Activated CD4-positive, alpha-beta T cell treated with anti-CD3 and anti-CD28 coated beads for 24 hours (primary cell): ENCODE measurements at places on chromosomes 1 and 21.

- DNase-seq, result no peak
These were observed 11.3 kb downstream of the HIVEP3 start for GRCh38 chr1:41907446-41907845.

DNA sequence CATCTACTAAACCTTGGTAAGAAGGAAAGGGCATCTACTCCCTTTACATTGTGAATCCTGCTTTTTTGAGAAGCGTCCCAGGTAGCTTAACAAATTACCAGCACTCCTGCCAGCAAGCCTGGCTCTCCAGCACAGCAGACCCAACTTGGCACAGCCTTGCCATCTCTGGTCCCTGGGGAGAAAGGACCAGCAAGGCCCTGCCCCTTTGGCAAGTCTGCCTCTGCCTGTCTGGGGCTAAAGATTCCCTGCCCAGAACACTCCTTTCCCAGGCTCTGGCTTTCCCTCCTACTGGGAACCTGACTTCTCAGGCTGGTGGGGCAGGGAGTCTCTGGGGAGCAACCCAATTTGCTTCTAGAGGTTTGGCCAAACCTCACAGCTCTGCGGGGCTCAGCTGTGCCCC, 68.5 kb downstream of the ATP2B4 start:
- no peak for DNase-seq

DNA sequence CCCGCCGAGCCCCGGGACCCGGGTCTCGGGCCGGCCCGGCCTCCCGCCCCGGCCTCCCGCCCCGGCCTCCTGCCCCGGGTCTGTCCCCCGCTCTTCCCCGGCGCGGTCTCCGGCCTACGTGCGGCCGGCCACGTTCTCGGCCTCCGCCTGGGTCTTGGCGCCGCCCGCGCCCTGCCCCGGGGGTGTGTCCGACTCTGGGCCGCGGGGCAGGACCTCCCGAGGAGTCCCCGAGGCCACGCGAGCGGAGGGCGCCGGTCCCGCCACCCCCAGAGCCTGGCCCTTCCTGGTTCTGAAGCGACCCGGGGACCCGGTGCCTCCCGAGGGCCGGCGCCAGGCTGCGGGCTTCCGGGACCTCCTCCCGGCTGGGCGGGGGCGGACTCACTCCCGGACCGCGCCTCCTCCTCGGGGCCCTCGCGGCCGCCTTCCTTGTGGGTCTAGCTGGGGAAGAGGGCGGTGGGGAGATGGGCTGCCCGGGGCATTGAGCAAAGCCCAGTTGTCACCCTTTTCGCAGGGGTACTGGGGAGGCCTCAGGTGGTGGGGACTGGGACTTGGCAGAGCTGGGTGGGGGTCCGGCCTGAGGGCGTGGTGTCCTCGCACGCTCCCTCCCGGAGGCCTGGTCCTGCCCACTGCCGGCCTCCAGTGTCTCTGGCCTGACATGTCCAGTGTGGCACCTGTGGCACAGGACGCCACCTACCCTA, 558 bp downstream of the PFKL start:
- DNase-seq, result peak; percentile 64

- no peak for DNase-seq
These were observed 422.6 kb downstream of the NUF2 start for GRCh38 chr1:163744301-163744887.

DNA sequence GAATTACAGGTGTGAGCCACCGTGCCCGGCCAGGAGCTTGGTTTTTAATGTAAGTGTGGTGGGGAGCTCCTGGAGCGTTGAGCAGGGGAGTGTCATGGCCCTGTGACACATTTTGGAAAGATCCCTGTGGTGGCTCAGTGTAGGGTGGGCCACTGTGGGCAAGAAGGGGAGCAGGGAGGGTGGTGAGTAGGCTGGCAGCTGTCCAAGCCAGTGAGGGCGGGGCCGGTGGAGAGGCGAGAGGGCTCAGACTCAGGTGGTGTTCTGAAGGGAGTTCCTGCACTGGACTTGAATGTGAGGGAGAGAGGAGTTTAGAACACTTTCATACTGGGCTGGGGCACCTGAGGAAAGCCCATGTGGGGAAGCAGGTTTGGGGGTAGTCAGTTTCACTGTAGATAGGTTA, 3.1 kb upstream of the EVA1B start:
- DNase-seq, result no peak

DNA sequence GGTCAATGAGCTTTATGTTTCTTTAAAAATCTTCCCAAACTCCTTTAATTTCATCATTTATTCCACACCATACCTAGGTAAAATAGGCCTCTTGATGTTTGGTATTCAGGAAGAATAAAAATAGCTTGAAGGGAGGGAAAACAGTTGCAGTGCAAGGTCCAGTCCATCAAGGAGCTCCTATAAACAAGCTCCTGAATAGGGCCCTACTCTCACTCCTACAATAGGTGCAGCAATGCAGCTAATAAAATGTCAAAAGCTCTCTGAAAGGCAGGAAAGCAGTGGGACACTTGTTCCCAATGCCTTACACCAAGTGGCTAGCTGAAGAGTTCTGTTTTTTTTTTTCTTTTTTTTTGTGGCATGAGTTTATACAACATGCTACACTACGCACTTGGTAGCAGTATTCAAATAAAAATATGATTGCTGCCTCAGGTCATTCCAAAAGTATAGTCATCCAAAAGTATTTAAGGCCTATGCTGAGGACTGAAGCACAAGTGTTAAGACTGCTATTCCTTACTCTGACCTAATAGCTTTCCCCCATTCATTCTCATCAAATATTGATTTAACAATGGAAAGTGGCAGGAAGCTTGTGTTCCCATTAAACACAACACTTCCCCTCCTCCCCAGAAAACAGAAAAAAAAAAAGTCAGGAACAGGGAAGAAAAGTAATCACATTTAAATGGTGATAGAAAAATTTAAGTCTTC, 9.8 kb downstream of the TEX38 start:
- no peak for DNase-seq

DNA sequence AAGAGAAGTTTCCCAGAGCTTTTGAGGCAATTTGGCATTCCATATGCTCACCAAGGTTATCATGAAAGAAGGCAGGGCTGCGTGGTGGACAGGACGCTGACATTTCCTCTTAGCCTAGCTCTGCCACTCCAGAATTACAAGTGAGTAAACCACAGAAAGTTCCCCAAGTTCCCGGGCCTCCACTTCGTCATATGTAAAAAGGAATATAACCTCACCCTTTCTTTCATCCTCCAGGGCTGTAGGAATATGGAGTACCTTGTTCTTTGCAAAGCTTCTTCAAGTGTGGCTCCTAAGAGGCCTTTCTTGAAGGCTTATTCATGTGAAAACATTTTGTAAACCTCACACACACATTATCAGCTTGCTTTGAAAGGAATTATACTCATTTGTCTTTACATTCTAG, 210.2 kb downstream of the GREM2 start:
- DNase-seq, result no peak

- DNase-seq, result peak; percentile 46
These were observed 51.7 kb downstream of the SLC16A1 start for GRCh38 chr1:112904071-112904830.

DNA sequence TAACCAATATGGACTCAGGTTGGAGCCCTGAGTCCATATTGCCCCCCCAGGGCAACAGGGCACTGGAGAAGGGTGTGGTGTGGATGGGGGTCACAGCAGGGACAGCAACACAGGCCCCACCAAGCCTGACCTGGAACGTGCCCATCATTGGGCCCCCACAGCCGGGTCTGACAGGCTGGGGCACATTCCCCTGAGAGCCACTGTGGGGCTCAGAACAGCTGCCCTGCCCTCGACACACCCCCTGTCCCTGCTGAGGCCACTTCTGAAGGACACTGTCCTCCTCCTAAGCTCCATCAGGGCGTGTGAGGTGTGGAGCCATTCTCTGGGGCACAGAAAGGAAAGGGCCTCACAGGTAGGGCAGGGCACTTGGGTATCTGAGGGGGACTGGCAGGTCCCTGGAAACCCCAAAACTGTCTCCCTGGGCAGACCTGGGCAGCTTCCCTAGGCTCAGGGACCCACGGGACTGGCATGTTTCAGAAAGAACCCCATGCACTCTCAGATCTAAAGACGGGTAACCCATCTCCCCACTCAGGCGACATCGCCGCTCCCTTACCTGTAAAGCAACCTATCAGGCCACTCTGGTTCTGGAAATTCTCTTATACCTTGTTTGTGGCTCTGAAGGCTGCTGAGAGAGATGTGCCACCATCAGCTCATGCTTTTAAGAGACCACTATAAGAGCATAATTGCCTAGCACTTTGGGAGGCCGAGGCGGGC, 95.5 kb downstream of the DMRTB1 start:
- DNase-seq, result no peak

DNA sequence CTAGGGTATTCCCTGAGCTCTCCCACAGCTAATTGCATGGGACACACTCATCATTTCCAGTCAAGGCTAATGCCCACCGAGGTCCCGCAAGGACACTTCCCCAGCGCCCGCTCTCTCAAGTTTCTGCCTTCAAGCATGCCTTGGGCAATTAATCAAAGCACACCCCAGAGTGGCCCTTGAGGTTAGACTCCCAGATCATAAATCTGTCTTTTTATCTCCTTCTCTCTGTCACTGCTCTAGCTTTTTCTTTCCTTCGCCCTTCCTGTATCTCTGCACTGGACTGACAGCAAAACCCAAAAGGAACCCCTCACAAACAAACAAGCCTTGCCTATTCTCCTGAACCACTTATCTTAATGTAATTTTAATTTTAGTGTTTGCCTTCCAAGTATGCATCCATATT, 7.9 kb upstream of the EXOSC10 start:
- no peak for DNase-seq

DNA sequence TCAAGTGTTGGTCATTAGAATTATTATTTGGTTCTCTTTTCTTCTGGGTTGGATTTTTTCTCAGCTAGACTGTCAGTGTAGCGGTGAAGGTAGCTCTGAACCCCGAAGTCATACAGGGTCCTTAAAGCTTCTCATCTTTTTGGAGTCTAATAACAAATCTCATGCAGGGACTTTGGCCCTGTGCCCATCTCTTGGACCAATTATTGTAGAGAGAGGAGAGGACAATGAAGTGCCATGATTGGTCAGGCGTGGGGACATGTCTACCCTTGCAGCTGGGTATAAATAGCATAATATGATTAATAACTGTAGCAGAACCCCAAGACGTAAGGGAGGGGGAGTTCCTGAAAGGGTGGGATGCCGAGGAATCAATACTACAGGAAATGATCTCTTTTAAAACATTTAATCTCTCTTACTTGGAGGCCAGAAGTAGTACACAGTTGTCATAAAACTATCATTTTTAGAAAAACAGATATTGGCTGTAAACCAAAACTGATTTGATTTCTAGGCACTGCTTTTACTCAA, 8.8 kb downstream of the MAGI3 start:
- no peak for DNase-seq

- DNase-seq, result no peak
These were observed 54.7 kb upstream of the F3 start for GRCh38 chr1:94596260-94596659.

DNA sequence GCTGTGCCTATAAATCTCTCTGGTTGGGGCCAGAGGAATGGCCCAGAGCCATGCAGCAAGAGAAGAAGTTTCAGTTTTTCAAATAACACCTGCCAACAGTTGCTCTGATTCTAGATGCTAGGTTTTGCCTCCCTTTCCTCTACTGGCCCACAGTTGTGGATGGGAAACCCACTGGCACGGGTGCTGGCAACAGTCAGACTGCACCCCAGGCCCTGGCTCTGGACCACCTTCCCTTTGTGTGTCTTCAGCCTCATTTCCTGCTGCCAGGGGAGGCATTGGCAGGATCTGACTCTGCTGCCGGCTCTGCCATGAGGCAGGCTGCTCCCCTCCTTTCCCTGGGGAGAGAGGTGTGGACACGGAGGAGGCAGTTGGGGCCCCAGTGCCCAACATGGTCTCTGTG, 142.0 kb downstream of the IGSF21 start:
- no peak for DNase-seq

GRCh38 chr1:12617901-12618660, at the start of gene DHRS3:
Gene DHRS3, minus strand, starts transcription at chr1:12618210. Its CDS starts 862 bp downstream, at chr1:12617348.
- peak; percentile 48 for DNase-seq

- DNase-seq, result peak; percentile 9
These were observed 25.5 kb downstream of the ETV3L start for GRCh38 chr1:157073944-157074685.

DNA sequence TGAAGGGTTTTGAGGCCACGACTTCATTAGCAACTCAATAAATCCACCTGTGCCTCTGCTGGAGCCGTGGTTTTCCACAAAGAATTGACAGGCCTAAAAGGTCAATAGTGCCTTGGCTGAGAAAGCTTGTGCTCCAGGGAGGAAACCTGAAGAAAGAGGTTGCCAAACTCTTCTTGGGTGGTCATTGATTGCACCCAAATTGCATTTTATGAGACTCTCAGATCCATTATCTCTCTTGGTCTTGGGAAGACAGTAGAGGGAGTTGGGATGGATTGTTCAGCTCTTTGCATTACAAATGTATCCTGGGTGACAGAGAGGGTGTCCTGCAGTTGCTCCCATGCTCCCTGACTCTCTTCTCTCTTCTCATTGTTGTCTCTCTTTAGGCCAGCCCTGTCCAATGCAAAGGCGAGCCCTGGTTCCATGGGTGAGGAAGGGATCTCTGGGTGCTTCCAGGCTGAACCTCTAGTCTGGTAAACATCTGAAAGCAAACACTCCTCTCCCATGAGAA, 46.1 kb upstream of the HTR1D start:
- no peak for DNase-seq

DNA sequence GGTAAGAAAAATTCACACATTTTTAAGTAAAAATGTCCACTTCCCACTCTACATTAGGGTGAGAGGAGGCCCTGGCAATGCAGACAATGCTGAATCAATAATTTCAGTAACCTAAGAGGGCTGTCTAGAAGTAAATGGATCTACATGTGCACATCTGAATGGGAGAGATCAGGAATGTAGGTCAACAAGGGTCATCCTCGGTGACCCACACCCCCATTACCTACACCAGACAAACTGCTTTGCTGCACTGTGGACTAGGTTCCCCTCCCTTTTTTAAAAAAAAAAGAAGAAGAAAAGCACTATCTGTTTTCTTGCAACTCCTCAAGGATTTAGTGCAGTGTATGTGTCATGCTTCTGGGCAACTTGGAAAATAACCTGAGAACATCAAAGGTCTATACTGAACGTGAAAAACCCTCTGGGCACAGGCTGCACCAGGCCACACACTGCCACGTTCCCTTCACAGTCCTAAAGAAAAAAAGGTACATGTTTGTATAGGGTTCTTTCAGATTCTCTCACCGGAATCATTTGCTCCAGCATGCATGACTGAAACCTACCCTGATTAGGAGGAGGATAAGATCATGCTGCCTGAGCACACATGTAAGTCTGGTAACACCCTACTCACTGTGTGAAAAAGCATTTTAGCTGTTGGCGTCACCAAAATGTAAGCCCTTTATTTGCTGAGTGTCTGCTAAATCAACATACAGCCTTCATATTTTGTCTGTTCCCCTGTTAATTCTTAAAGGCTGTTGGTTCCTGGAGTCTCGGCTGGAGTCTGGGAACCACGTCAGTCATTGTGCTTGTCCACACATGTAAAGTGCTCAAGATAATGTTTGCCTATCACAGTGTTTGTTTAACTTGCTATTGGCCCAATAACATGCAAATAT, 341.0 kb downstream of the SMYD3 start:
- DNase-seq, result no peak

DNA sequence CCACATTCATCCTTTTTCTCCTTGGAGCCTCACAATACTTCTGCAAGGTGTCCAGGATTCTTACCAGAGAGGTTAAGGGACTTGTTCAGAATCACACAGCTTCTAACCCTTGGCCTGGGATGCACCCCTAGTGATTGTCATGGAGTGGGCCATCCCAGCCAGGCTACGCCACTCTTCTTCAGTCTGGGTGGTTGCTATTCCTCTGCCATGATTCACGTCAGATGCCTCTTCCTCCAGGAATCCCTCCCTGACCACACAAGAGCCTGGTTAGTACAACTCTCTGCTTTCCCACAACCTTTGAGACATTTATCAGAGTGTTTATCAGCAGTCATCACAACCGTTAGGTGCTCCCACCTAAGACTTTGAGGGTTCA, 121.8 kb downstream of the EPHB2 start:
- DNase-seq, result no peak

GRCh38 chr1:117826119-117826518, 103.3 kb downstream of the GDAP2 start:
- DNase-seq, result no peak
